ENCODE measurements at places on chromosomes 4 and X.

DNA sequence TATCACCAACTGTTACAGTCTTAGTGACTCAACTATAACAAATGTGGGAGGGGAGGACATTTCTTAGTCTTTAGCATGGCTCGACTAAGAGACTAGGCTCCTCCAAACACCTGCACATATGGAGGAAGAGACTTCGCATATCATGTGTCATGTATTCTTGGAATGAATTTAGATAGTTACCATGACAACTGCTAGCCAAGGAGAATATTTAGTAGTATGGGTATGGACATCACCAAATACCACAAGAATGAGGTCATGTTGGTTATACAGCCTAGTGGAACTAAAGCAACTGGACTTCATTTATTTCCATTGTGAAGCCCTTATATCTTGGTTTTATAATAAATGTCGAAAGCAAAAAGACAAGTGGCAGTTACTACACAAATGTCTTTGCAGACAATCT lies 512.3 kb downstream of the CFAP47 start:
- DNase-seq = no peak

DNA sequence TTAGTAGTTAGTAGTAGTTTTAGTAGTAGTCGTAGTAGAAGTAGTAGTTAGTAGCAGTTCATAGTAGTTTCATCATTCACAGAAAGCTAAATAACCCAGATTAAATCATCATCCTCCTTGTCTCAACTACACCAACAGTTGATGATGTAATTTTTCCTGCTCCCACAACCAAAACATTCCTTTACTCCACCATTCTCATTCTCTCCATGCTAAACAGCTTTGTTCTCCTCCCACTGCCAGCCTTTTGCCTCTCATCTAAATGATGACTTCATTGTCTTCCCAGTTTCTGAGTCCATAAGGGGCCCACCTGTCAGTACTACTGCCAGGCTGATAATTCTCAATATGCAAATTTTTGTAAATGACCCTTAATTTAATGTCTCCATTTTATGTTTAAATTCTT lies 68.9 kb downstream of the ARHGAP24 start:
- no peak for DNase-seq

DNA sequence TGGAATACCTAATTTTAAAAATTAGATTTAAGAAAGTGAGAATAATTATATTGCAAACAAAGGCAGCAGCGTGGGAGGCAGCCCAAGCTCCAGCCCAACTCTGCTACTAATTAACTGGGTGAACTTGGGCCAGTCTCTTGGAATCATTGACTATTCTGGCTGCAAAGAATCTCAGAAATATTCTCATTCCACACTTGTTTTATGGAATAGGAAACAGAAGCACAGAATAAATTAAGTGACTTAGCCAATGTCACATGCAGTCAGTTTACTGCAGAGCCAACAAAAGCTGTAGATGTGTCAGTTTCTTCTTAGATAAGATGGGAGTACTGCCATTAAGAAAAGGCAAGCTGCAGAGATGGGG lies 132.6 kb upstream of the FAM9B start:
- DNase-seq = no peak

GRCh38 chr4:25509646-25510045 lies 132.6 kb downstream of the ANAPC4 start:
- DNase-seq = no peak

DNA sequence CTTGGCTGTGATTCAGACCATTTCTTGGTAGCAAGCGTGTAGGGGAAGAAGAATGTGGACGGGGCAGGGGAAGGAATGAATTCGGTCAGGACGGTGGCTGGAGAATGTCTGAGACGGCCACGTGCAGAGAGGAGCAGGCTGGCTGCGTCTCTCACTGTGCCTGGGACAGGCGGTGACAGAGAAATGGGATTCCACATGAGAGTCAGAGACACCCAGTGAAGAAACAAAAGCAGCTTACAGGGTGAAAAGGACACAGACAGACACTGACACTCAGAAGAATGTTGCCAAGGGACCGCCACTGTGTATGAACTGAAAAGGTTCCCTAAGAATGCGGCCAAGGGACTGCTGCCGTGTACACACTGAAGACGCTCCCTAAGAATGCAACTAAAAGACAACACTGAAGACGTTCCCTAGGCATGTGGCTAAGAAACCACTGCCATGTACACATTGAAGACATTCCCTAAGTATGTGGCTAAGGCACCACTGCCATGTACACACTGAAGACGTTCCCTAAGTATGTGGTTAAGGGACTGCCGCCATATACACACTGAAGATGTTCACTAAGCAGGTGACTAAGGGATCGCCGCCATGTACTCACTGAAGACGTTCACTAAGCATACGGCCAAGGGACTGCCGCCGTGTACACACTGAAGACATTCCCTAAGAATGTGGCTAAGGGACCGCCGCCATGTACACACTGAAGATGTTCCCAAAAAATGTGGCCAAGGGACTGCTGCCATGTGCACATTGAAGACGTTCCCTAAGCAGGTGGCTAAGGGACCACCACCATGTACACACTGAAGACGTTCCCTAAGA lies 49.1 kb downstream of the DHRSX start:
- no peak for DNase-seq

DNA sequence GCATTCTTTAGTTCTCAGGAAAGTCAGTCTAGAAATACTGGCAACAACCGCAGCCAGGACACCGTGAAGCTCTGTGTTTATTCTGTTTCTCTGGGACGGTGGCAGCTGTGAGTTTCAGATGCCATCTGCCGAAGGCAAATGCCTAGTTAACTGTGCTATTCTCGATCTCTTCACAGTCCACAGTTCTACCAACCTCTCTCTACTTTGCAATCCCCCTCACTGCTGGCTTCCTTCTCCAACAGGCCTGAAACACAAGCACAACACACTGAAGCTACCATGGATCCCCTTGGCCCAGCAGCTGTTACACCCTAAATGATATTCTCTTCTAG lies 118.8 kb downstream of the ZNF827 start:
- no peak for DNase-seq

DNA sequence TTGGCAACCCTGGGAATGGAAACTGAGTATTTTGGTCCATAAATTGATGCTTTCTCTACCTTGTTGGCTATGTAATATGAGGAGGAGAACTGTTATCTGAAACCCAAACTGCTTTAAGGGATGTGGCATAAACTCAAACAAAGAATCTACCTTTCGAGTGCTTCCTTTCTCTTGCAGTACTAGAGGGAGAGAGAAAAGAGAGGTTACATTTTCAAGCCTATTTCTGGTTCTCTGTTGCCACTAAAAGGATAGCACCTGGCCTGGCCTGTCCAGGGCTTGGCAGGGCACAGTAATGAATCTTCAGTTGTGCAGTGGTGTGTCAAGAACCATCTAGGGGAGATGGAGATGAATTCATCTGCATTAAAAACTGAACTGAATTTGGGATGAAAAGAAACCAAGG lies 308.6 kb downstream of the PTTG2 start:
- no peak for DNase-seq

GRCh38 chrX:46311581-46312120 lies 233.6 kb downstream of the ZNF674 start:
- DNase-seq = no peak

DNA sequence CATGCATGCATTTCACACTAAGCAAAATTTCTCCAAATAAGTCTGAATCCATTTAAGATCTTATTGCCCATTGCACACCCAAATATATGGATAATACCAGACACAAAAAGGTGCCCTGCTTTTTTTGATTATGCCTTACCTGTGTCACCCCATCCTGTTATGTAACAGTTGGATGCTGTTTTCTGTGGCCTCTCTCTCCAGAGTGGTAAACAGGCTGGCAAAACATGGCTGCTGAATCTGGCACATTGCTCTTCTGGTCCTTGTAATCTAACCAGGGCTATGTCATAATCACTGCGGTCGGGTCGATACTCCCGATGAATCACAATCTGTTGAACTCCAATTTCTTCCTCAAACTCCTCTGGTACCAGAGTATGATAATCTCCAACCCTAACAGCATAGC lies 70.1 kb downstream of the PRSS12 start:
- DNase-seq = no peak

DNA sequence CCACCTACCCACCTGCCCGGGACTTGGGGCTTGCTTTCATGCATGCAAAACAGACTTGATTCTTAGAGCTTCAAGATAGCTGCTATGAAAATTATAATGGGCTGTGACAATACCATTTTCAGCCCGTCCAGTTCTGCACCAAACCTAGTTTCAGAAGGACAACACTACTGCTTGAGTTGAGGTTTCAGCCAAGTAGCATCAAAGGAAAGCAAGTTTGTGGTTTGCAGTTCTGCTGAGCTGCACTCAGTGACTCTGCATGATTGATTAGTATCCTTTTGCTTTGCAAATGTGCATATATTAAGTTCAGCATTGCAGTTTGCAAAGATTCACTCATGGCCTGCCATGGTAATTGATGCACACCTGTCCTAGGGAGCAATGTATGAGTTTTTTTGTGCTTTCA lies 442.7 kb downstream of the RPA4 start:
- no peak for DNase-seq

GRCh38 chrX:126165721-126166461 lies at the start of gene DCAF12L2:
DCAF12L2 (minus strand) TSS chrX:126166289; CDS start chrX:126165924, 365 bp downstream.
- DNase-seq = peak; percentile 58

DNA sequence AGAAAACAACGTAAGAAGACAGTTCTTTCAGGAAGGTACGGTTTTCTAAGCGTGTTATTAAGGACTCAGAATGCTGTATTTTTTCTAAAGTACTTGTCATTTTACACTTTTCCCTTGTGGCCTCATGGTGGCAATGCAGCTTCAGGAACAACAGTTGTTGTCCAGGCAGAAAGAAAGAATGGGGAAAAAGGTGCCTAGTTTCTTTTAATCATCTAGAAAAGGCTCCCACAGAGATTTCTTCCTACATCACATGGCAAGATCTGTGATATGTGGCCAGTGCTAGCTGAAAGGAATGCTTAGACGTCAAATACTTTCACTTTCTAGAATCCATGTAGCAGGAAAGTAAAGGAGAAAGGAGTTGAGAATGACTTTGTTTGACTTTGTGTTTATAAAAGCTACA lies 49.0 kb upstream of the TRAM1L1 start:
- peak; percentile 44 for DNase-seq

- no peak for DNase-seq
These were observed 28.9 kb downstream of the FGF5 start for GRCh38 chr4:80295336-80295735.

DNA sequence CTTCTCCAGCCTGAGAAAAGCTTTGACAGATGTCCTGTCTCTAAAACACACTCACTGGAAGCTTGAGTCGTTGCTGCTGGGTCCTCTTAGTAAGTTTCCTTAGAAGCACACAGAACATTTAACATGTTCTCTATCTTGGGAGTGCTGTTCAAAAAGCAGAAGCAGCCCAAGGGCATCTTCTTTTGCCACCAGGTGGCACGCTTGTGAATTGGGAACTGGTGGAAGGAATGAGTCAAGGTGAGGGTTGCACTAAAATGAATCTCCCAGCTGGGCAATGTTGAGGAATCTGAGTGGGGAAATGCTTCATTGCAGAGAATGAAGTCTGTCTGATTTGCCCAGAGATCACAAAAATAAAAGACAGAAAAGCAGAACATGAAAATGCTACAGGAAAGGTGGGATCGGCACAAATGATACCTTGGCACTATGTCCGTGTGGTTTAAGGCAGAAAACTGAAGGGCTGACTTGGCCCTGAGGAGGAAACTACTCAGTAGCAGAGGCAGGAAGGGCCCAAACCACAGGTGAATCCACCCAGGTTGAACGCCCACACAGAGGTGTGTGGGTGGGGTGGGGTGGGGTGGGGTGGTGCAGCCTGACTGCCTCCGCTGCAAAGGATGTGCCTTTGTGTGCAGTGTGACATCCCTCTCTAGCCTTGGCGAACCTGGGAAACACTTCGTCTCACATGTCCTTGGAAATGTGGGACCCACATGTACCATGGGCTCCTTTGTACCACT lies 26.0 kb downstream of the KIT start:
- peak; percentile 85 for DNase-seq

DNA sequence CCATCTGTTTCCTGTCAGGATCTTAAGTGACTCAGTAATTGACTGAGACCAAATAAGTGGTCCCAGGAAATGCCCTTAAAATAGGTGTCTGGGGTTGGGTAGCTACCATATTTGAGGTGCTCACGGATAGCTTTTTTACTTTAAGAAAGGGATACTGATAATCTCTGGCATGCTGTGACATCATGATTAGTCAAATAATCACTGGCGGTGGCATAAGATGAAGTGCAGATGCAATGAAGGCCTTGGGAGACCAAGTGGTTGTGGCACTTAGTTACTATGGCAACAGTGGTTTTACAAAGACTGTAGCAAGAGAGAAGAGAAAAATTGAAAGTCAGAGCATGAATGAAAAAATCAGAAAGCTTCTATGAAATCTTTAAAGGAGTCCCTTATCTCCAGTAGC lies 114.5 kb upstream of the SLIT2 start:
- DNase-seq = no peak

- no peak for DNase-seq
These were observed 21.1 kb downstream of the CPZ start for GRCh38 chr4:8613421-8614364.

- no peak for DNase-seq
These were observed 1.7 kb downstream of the TMEM185A start for GRCh38 chrX:149629730-149630387.

DNA sequence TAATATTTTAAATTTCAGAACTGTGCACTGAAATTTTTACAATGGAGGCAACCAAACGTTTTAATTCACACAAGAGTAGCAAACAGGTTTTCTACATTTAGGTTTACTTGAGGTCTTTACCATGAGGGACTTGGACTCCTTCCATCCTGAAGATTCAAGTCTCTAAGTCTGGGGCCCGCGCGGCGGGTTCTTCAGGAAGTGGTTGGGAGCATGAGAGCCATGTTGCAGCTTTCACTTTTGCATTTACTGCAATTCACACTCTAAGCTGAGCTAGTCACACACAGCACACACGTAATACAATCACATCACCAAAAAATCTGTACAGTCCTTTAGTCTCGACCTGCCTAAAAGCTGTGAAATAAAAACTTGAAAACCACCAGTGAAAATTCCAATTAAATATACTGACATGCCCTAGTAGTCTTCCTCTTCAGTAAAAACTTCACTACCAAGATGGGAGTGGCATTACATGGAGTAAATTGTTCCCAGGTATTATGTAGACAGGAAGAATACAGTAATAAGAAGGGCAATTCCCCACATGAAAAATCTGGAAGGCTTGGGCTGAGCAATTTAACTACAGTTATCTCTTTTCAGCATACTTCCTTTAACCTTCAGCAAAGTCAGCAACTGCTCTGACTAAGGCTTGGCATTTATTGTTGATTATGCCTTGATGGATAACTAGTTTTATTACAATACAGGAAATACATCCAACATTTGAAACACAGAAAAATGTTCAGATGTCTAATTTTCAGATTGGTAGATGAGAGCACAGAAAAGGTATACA lies 571.1 kb upstream of the DIPK2B start:
- DNase-seq = peak; percentile 89

- no peak for DNase-seq
These were observed 114.4 kb downstream of the NAA11 start for GRCh38 chr4:79211490-79211889.
